Kidney (tissue), 22 donors: ENCODE measurements at places on chromosomes 6 and 20. TPM values are rescaled to one million over a fixed set of nuclear protein-coding genes. Genes with fewer than 3 reads are reported as not detected.

GRCh38 chr20:3728876-3729275, 3.6 kb upstream of the HSPA12B start:
- H3K4me3 ChIP-seq = no peak overlapping the region
- no peaks in the 10 kb centered on the region for H3K27me3 ChIP-seq
- H3K27ac ChIP-seq = no peak overlapping the region
- H3K4me1 ChIP-seq = no peaks in the 10 kb centered on the region

- H3K27ac ChIP-seq = no peak overlapping the region
- no peaks in the 10 kb centered on the region for H3K36me3 ChIP-seq
- no peak overlapping the region for H3K4me3 ChIP-seq
- H3K27me3 ChIP-seq = no peaks in the 10 kb centered on the region
- no peak for DNase-seq
These were observed 77.9 kb downstream of the MRPL14 start for GRCh38 chr6:44049163-44049988.

- no peak overlapping the region for H3K4me3 ChIP-seq
- no peaks in the 10 kb centered on the region for H3K36me3 ChIP-seq
- H3K27ac ChIP-seq = no peak overlapping the region
- peaks cover 26% of the 10 kb centered on the region for H3K27me3 ChIP-seq
- no peaks in the 10 kb centered on the region for H3K4me1 ChIP-seq
These were observed 9.9 kb upstream of the ZNF311 start for GRCh38 chr6:29014729-29015608.

GRCh38 chr20:1345030-1345755, 16.3 kb upstream of the SDCBP2 start:
- H3K36me3 ChIP-seq = no peaks in the 10 kb centered on the region
- no peak overlapping the region for H3K4me3 ChIP-seq
- no peaks in the 10 kb centered on the region for H3K27me3 ChIP-seq
- DNase-seq = no peak
- no peaks in the 10 kb centered on the region for H3K4me1 ChIP-seq

DNA sequence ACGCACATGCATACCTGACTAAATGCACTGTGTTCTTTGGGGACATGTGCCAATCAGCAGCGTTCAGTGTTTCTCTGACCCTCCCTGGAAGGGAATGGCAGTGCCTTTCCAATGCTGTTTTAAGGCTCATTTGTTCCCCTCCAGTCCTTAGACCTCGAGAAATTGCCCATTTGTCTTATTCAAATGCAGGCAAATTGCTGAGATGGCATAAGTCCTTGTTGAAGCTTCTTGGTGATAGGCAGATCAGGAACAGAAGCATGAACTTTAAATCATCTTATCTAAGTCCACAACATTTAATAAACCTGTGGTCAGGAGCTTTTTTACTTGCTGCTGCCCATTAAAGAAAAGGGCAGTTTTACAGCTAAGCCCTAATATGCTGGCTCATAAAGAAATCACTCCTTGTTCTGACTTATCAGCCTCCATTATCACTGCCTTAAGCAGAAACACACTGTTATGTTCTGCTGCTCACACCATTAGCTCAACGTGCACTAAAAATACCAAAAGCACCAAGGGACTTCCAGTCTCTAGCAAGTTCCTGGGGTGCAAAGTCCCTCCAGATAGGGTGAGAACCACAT, 112.9 kb upstream of the LRFN2 start:
- H3K27ac ChIP-seq = no peak overlapping the region
- no peaks in the 10 kb centered on the region for H3K36me3 ChIP-seq
- no peak for DNase-seq
- no peaks in the 10 kb centered on the region for H3K4me1 ChIP-seq
- H3K27me3 ChIP-seq = no peaks in the 10 kb centered on the region
- H3K4me3 ChIP-seq = no peak overlapping the region

DNA sequence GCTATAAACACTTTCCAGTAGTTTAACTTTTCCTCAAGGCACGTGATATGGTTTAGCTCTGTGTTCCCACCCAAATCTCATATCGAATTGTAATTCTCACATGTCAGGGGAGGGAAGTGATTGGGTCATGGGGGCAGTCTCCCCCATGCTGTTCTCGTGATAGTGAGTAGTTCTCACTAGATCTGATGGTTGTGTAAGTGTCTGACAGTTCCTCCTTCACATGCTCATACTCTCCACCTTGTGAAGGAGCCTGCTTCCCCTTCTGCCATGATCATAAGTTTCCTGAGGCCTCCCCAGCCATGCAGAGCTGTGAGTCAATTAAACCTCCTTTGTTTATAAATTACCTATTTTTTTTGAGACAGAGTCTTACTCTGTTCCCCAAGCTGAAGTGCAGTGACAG, 127.9 kb downstream of the DTNBP1 start:
- H3K4me1 ChIP-seq = peaks cover 18% of the 10 kb centered on the region
- peaks cover 4% of the 10 kb centered on the region for H3K36me3 ChIP-seq
- DNase-seq = no peak

GRCh38 chr6:12594530-12594893, 122.1 kb upstream of the PHACTR1 start:
- peak overlapping the region; percentile 7 for H3K4me3 ChIP-seq
- no peaks in the 10 kb centered on the region for H3K36me3 ChIP-seq
- peak overlapping the region; percentile 88 for H3K27ac ChIP-seq
- DNase-seq = no peak

DNA sequence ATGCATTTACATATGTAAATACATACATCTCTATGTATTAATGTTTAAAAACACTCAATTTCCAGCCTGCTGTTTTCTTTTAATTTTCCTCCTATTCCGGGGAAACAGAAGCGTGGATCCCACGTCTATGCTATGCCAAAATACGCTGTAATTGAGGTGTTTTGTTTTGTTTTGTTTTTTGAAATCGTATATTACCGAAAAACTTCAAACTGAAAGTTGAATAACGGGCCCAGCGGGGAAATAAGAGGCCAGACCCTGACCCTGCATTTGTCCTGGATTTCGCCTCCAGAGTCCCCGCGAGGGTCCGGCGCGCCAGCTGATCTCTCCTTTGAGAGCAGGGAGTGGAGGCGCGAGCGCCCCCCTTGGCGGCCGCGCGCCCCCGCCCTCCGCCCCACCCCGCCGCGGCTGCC, 355 bp upstream of the BMP2 start:
- H3K36me3 ChIP-seq = no peaks in the 10 kb centered on the region
- H3K27me3 ChIP-seq = no peaks in the 10 kb centered on the region
- H3K4me3 ChIP-seq = peak overlapping the region; percentile 72
- peaks cover 11% of the 10 kb centered on the region for H3K4me1 ChIP-seq

ADGRF5 gene
- polyA plus RNA-seq = 44.1 TPM

DNA sequence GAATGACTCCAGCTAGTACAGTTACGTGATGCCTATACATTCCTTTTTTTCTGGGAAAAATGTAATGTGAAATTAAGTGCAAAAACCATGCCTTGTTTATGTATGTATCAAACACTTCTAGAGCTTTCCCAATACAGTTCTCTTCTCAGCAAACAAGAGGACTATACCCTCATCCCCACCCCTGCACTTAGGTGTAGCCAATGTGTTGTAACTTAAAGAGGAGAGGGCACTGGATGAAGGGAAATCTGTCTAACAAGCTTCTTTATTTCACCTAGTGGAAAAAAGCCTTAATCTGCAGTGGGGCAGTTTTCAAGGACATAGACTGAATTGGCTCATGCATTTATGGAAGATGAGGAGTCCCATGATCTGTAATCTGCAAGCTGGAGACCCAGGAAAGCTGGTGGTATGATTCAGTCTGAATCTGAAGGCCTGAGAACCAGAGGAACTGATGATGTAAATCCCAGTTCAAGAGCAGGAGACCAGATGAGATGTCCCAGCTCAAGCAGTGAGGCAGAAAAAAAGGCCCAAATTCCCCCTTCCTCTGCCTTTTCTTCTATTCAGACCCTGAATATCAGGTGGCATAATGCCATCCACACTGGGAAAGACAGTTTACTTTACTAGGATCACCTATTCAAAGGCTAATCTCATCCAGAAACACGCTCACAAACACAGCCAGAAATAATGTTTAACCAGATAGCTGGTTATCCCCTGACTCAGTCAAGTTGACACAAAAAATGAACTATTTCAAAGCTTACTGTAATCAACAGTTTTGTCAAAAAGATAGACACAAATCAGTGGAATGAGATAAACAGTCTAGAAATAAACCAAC, 25.8 kb upstream of the SLC17A3 start:
- no peaks in the 10 kb centered on the region for H3K27me3 ChIP-seq
- H3K36me3 ChIP-seq = no peaks in the 10 kb centered on the region
- no peak overlapping the region for H3K4me3 ChIP-seq
- no peak for DNase-seq
- no peak overlapping the region for H3K27ac ChIP-seq

DNA sequence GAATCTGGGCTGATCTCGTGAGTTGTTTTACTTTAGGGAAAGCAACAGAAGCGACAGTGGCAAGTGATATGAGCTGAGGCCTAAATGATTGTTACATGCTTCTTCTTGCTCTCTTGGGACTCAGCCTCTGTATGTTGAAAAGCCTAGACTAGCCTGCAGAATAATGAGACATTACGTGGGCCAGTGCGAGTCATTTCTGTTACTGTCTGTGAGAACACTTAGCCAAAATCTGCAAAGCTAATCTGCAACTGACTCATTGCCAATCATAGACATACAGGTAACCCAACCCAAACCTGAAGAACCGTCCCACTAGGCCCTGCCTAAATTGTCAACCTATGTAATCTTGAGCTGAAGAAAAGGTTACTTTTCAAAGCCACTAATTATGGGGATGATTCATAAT, 77.4 kb upstream of the F13A1 start:
- H3K4me1 ChIP-seq = no peaks in the 10 kb centered on the region
- no peaks in the 10 kb centered on the region for H3K27me3 ChIP-seq
- no peaks in the 10 kb centered on the region for H3K36me3 ChIP-seq
- no peak overlapping the region for H3K4me3 ChIP-seq

HMGCLL1 gene
- polyA plus RNA-seq = 2.0 TPM

MICAL1 gene
- polyA plus RNA-seq = 13.7 TPM

DNA sequence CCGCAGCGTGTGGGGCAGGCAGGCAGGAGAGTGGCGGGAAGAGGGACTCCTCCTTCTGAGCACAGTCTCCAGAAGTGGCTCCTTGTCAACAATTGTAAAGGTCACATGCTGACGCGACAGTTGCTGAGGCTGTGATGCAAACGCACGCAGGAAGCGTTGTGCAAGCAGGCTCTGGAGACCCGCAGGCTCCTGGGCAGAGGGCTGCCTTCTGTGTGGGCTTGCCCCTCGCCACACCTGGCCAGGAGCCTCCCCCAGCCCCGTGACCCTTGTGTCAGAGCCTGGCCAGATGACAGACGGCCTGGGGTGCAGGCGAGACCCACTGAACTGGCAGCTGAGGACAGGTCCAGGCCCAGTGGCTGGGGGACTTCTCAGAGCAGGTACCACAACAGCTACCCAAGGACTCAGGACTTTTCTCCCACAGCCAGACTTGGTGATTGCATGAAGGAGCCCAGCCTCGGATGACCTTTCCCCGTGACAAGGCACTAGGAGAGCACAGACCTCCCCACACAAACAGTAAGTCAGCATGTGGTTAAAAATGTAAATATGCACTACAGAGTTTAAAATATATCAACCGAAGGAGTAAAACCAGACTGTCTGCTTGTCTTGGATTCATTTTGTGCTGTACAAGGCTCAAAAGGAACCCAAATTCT, 222.1 kb upstream of the RREB1 start:
- no peak overlapping the region for H3K4me3 ChIP-seq
- no peaks in the 10 kb centered on the region for H3K27me3 ChIP-seq
- no peaks in the 10 kb centered on the region for H3K36me3 ChIP-seq
- H3K27ac ChIP-seq = peak overlapping the region; percentile 34
- H3K4me1 ChIP-seq = no peaks in the 10 kb centered on the region
- DNase-seq = no peak

DNA sequence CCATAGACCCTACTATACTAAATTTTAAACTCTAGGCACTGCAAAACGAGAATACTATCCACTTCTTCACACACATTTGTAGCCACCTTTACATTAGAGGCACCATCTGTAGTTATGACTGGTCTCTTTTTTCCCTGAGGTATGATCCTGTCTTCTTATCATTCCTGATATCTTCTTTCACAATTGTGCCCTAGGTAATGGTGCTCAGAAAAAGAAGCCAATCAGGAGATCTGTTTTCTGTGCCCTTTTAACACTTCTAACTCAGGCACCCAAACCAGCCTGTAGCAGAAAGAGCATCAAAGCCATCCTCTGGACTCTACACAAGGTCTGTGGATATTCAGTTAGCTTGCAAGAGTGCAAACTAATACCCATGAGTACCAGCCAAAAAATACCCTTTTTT, 149.7 kb upstream of the SGK1 start:
- DNase-seq = no peak
- H3K27me3 ChIP-seq = no peaks in the 10 kb centered on the region
- H3K27ac ChIP-seq = no peak overlapping the region
- peaks cover 12% of the 10 kb centered on the region for H3K4me1 ChIP-seq

- H3K27ac ChIP-seq = peak overlapping the region; percentile 32
- H3K27me3 ChIP-seq = no peaks in the 10 kb centered on the region
- DNase-seq = no peak
- no peaks in the 10 kb centered on the region for H3K36me3 ChIP-seq
These were observed 58.2 kb upstream of the QKI start for GRCh38 chr6:163356324-163356723.

GRCh38 chr20:23331450-23332350, 18.9 kb upstream of the NXT1 start:
- H3K4me1 ChIP-seq = no peaks in the 10 kb centered on the region
- no peak overlapping the region for H3K4me3 ChIP-seq
- DNase-seq = no peak
- H3K27me3 ChIP-seq = no peaks in the 10 kb centered on the region
- no peak overlapping the region for H3K27ac ChIP-seq
- H3K36me3 ChIP-seq = no peaks in the 10 kb centered on the region

- H3K27ac ChIP-seq = peak overlapping the region; percentile 19
- H3K4me1 ChIP-seq = peaks cover 12% of the 10 kb centered on the region
- H3K36me3 ChIP-seq = no peaks in the 10 kb centered on the region
These were observed 59.6 kb upstream of the QKI start for GRCh38 chr6:163354761-163355425.

GRCh38 chr6:40586369-40587201, 579 bp downstream of the LRFN2 start:
- H3K4me1 ChIP-seq = peaks cover 6% of the 10 kb centered on the region
- no peaks in the 10 kb centered on the region for H3K36me3 ChIP-seq
- H3K27me3 ChIP-seq = peaks cover 5% of the 10 kb centered on the region
- peak; percentile 36 for DNase-seq

- DNase-seq = no peak
- H3K36me3 ChIP-seq = no peaks in the 10 kb centered on the region
- no peak overlapping the region for H3K4me3 ChIP-seq
These were observed 542.4 kb upstream of the FLRT3 start for GRCh38 chr20:14879839-14880238.

- DNase-seq = peak; percentile 73
- H3K27ac ChIP-seq = no peak within 1 kb of the TSS
- H3K4me3 ChIP-seq = peak within 1 kb of the TSS; percentile 10
These were observed at the start of gene L3MBTL1 for GRCh38 chr20:43507150-43508080. TSS of gene L3MBTL1 (plus strand) at chr20:43507697. CDS start at chr20:43513504, 5,807 bp downstream.
